ENCODE measurements at places on chromosomes 12 and 14.
A peak's percentile ranks its signal among the peaks of the same experiment; 100 is the strongest.

- no peak for DNase-seq
These were observed 1.2 kb upstream of the TRIM9 start for GRCh38 chr14:51095854-51096823.

DNA sequence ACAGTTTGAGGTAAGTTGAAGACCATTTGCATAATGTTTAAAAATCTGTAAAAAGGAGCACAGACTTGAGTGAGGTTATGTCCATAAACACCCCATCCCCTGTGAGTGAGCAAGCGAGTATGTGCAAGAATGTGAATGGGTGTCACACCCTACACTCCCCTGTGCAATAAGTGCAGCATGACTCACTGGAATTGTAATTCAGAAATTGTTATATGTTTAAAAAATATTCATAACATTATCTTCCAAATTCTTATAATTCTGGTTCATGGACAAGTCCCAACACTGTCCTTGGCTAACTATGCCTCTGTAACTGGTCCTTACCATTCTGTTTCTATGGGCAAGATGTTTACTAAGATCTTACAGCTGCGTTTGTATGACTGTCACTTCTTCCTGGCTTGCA lies 207.8 kb upstream of the FAR2 start:
- DNase-seq: no peak

DNA sequence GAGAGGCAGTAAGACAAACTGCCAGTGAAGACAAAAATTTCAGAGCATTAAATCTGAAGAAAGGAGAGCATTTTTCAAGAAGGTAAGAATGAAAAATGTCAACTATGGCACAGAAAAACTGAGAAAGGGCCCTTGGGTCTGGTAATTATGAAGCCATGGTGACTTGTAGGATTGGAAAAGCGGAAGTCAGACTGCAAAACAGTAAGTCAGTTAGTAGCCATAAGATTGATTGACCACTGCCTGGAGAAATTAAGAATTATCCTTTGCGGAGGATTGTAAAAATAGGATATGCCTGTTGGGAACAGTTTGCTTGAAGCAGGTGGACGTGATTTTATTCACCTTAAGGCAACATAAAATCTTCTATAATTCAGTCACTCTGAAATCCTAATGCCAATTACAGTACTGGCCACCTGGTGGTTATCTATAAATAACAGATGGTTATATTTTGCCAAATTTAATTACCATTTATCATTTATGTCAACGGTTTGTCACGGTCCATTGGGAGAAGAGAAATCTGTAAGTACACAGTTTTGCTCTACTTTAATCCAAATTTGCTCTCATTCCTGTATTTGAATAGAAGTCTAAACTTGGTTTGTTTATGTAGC lies 127.1 kb upstream of the CNTN1 start:
- DNase-seq: peak; percentile 41

DNA sequence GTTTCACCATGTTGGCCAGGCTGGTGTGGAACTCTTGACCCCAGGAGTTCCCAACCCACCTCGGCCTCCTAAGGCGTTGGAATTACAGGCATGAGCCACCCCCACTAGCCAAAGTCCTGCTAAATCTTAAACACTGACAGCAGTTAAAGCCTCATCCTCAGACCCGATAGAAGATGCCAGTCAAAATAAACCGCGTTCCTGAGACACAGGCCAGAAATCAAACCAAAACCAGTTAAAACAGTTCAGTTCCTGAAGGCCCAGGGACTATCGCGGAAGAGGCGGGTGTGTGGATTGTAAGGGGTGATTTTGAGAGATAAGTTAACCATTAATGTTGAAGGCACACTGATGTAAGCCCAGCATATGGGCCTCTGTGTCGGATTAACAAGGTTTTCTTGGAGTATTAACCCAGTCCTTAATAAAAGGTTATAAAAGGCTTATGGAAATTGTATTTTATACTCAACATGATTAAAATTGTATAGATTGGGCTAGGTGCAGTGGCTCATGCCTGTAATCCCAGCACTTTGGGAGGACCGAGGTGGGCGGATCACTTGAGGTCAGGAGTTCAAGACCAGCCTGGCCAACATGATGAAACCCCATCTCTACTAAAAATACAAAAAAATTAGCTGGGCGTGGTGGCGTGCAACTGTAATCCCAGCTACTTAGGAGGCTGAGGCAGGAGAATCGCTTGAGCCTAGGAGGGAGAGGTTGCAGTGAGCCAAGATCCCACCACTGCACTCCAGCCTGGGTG lies 18.7 kb upstream of the CDCA4 start:
- peak; percentile 45 for DNase-seq

DNA sequence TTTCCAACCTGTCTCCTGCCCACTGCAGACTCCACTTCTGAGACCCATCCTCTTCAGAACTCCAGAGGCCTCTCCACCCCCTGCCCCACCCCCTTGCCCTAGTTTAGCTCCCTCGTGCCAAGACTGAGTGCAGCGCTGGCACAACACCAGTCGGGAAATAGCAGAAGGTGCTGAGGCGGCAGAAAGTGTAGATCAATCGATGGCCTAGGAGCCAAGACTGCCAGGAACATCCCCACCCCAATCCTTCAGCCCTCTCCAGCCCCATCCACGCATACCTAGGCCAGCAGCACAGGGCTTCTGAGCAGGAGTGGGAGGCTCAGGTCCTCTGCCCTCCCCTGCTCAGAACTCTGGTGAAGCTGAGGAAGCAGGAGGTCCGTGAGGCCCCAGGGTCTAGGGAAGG lies 1.1 kb downstream of the CPNE6 start:
- DNase-seq: no peak

DNA sequence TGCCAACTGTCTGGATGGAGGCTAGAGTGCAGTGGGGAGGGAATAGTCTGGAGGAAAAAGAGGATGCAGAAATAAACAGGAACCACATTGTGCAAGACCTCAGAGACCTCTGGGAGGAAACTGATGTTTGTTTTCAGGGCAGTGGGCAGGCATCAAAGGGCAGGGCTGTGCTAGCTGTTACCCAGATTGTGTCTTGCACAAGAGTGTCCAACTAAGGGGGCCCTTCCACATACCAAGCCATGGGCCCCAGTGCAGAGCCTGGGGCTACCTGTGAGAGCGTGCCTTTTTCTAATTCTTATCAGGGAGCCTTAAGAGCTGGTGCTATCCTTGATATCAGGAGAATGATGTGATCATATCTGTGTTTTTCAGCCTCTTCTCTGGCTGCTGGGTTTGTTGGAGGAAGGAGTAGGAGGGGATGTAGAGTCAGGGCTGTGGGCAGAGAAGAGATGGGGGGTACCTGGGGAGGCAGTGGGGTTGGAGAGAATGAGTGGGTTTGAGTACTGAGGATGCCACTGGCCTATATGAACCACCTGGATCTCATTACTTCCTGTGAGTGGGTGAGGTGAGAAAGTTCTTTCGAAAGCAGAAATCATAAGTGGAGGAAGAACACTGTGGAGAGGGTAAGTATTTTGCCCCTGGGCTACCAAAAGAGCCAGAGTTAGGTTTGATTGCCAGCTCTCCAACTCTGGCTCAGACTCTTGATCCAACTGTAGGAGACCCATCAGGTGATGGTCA lies 259.2 kb upstream of the CRY1 start:
- DNase-seq: no peak

- DNase-seq: no peak
These were observed 26.1 kb downstream of the TPCN1 start for GRCh38 chr12:113247123-113248050.

- DNase-seq: no peak
These were observed 32.0 kb downstream of the TEP1 start for GRCh38 chr14:20381341-20381740.

DNA sequence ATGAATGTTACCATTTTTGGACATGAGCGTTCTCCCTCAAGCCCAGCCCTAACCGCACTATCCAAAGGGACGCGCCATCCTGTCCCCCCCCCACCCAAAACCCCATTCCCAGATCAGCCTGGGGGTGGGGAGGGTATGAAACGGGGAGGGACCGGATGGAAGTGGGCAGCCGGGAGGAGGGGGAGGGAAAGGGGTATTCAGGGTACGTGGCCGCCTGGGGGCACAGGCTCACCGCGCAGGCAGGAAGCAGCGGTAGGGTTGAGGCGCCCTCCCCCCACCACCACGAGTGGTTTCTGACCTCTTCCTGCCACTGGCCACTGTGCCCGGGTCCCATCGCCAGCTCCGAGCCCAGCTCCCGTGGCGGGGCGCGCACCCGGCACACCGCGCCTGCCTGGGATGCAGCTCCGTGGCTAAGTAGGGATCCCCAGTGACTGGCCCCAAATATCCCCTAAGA lies 1.4 kb downstream of the ACTN1 start:
- DNase-seq: peak; percentile 60

- no peak for DNase-seq
These were observed 741.6 kb downstream of the FSCB start for GRCh38 chr14:43765474-43765873.

GRCh38 chr12:47717046-47717442 lies 8.2 kb downstream of the ENDOU start:
- DNase-seq: no peak

DNA sequence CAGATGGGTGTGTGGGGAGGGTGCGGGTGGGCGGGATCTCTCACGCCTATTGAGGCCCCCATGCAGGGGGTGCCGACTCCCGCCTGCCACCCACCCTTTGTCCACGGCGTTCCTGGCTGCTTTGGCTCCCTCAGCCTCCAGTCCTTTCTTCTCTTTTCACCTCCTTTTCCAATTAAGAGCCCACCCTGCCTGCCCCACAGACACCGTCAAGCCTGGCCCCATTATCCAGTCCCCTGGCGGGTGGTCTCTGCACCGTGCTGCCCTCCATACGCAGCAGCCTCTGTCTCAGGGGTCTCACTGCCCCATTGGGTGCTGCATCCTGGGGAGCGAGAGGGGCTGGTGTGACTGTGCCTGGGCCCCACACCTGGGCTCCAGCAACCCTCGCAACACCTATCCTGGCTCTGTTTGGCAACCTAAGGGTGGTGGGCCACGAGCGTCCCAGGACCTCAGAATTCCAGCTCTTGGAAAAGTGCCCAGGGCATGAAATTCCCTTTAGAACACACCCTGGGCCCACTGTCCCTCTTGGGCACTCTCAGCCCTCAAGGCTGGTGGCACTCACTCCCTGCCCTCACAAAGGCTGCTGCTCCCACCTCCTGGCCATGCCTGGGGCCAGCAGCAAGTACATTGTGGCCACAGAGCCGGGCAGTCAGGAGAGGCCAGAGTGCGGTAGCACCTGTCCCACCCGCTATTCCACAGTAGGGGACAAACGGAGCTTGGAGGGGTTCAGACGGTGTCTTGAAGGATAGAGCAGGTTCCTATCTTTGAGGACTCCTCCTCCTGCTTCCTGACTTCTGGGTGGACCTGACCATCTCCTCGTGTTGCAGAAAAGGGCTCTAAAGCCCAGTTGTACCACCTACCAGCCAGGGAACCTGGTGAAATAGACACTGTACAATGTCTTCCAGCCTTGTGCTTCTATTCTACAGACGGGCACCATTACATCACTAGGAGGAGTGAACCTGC lies 114.1 kb downstream of the KIF26A start:
- DNase-seq: no peak

DNA sequence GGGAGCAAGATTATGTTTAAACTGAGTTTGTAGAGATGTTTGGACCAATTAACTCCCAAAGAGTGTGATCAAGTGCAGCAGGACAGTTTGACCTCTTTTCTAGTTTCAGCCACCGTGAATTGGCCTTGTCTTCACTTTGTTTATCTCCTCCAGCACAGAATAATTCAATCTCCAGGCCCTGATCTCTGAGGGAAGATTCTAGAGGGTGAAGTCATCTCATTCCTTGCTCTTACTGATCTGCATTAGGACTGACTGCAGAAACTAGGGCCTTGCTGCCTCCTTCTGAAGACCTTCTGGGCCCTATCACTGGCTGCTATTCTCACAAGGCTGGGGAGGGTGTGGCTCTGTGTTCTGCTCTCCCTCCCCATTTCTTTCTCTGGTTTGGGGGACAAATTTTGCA lies 29.4 kb downstream of the C12orf75 start:
- no peak for DNase-seq

DNA sequence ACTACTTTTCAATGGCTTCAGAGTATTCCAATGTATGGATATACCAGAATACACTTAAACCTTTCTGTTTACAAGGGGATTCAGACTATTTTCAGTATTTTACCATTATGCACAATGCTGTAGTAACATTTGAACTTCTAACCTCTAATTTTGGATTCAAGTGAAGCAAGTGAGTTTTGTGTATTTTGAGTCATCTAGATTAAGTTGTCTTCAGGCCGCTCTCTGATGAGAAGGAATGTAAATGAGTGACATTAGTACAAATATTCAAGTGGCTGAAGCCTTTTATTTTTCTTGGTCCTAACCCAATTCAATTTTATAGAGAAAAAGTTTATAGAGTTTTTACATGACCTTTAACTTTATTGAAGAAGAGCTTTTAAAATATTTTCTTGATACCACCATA lies 125.6 kb downstream of the PDE3A start:
- DNase-seq: no peak

DNA sequence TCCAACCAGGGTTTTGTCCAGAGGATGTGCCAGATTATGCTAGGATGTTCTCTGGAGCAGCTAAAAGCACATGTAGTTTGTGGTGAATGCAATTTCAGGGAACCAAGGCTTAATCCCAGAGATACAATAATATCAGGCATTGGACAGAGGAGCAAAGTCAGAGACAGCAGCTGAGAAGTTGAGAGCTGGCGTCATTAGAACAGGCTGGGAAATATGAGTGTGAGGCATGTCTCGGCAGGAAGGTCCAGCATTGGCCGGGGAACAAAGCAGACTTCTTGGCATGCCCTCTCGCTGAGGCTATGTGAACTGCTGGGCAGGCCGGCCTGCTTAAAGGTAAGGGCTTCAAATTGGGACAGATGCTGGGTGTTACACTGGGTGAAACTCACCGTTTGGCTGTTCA lies 125.4 kb downstream of the CAND1 start:
- DNase-seq: no peak

DNA sequence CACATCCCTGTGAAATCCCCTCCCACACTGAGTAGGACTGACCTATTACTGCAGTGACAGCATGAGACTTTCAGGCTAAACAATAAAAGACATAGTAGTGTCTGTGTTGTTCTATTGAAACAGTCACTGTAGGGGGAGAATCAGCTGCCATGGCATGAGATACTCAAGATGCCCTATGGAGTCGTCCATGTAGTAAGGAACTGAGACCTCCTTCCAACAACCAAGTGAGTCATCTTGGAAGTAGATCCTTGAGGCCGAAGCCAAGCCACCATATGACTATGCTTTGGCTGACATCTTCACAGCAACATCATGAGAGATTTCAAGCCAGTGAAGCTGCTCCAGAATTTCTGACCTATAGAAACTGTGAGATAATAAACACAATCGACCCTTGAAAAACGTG lies 12.1 kb upstream of the LRP6 start:
- DNase-seq: no peak

- DNase-seq: no peak
These were observed 10.3 kb downstream of the KIF26A start for GRCh38 chr14:104148433-104149277.

GRCh38 chr14:92105893-92106142 lies 564 bp downstream of the ATXN3 start:
- DNase-seq: peak; percentile 70

DNA sequence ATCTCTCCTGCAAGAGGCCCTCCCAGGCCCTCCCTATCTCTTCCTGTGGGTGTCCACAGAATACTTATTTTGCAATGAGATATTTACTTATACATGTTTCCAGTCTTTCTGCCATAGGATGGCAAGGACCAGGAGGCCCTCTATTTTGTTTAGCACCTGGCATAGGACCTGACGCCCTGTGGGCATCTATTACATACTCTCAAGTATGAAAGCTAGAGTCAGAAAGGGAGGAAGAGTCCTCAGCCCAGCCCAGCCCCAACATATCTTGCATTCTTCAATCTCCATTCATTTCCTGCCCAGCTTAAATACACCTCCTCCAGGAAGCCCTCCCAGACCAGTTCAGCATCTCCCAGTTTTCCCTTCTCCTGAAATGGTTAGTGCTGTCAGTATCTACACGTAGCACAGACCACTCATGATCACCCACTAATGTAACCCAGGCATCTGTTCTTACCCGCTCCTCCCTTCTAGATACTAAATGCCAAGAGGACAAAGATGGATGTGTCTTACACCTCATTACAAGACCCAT lies 7.4 kb downstream of the FOXN4 start:
- DNase-seq: no peak
